Stimulated activated CD4-positive, alpha-beta T cell treated with anti-CD3 and anti-CD28 coated beads, Interleukin-15, amount 100 ng/mL, for 1 hour (primary cell): ENCODE measurements at places on chromosomes 11 and 22.

GRCh38 chr11:78085972-78086371 is 6.3 kb upstream of the NDUFC2 start:
- no peak for DNase-seq

DNA sequence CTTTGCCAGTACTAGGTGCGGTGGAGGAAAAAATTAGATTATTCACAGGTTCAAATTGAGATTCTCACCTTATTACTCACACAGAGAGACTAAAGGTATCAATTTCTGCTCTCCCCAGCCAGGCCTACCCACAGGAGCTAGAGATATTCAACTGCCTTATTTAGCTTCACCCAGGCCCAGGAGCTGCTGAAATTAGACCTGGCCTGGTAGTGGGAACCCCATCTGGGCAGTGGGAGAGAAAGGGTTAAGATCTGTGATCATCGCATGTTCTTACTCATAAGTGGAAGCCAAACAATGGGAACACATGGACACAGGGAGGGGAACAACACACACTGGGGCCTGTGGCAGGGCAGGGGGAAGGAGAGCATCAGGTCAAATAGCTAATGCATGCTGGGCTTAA is 20.9 kb upstream of the MICAL2 start:
- no peak for DNase-seq

DNA sequence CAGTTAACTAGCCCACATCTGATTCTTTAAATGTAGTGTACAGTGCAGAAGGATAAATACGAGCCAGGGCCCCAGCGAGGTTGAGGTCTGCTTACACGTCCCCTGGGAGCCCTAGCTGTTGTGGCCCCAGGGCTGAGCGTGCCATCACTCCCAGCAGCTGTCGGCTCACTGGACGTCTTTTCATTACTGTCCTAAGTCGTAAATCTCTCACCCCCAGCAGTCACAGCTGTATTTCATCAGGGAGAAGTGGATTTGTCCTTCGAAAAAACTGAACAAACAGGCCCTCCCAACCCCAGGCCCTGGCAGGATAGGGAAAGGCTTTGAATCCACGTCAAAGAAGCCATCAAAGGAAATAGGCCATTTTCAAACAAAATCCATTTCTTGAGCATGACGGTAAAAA is 110.4 kb upstream of the CSNK2A3 start:
- DNase-seq, result no peak

DNA sequence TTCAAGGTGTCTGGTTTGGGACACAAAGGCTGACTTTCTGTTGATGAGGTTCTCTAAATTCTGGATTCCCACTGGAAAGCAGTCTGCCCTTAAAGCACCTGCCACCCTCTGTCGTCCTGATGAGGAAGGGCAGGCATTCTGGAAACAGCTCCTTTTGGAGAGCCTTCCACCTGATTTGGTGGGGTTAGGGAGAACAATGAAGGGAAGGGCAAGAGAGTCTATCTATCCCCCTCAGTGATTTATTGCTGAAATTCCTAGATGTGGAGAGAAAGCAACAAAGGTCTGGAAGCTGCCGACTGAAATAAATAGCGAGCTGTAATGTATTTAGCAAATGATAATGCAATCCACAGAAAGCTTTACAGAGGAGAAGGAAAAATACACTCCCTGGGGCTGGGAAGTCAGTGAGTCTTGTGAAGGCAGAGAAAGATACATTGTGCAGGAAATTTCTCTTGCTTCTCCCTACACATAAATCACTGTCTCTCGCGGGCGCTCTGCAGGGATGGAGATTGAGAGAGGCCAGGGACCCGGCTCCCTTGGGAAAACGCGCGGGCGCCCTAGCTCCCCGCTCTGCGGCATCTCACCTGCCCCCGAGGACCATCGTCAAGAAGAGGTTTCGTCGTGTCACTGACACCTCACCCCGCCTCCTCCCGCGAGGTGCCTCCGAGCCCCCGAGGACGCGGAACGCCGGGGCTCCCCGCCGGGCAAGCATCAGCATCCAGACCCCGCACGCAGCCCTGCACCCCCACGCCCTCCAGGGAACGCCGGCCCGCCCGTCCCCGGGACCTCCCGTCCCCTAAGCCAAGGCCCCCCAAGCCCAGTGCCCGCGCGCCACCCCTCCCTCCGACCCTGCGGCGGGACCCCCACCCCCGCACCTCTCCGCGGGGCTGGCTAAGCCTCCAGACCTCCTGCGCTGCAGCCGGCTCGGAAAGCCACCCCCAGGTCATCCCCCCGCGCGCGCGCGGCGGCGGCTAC is 673 bp downstream of the CDON start:
- DNase-seq, result peak; percentile 9

DNA sequence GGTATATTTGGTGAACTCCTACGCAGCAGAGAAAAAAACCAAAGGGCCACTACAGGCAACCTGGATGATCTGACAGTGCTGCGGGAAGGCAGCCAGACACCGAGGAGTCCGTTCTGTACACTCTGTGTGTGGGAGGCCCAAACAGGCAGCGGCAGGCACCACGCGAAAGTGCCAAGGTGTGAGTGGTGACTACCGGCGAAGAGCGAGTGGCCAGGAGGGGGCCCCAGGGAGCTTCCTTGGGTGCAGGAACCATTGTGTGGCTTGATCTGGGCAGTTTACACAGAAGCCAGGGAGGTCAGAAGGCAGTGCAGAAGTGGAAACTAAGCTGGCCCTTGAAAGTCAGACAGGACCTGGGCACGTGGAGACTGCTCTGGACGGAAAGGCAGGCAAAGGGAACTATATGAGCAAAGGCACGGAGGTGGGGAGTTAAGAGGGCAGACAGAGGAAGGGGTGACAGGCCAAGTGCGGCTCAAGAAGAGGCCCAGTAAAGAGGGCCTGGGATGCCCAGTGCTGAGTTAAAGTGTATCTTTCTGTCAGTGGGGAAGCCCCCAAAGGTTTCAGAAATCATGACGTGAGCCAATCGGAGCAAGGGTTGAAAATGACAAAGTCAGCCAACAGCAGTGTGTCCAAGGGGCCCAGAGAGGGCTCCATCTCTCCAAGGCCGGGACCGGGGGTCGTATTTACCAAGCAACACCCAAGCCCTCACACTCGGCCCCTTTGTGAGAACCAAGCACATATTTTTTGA is 10.6 kb downstream of the TMEM184B start:
- DNase-seq, result peak; percentile 17

DNA sequence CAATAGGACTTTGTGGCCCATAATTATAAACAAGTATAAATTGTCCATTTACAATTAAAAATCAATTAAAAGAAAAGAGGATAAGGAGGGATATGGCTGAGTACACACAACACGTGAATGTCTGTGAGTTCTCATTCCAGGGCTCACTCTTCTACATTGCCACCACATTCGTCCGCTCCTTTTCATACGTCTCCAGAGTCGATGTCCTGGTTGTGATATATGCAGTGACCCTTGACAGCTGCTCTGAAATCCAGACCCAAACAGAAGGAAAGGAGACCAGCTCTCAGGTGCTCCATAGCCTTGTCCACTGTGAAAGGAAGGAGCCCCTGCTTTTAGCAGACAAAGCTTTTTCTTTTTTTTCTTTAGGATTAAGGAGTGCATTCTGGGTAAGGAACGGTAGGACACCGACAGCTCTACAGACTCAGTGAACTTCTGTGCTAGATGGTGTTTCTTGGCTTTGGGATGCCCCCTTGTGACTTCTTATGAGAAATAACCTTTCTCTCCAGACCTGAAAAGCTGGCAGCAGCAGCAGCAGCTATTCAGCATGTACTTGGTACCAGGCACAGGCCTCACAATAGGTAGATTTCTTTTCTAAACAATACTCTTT is 19.7 kb upstream of the DNAJB13 start:
- no peak for DNase-seq

- DNase-seq, result peak; percentile 28
Observed at GRCh38 chr11:126310200-126310991, 6.5 kb downstream of the DCPS start.

DNA sequence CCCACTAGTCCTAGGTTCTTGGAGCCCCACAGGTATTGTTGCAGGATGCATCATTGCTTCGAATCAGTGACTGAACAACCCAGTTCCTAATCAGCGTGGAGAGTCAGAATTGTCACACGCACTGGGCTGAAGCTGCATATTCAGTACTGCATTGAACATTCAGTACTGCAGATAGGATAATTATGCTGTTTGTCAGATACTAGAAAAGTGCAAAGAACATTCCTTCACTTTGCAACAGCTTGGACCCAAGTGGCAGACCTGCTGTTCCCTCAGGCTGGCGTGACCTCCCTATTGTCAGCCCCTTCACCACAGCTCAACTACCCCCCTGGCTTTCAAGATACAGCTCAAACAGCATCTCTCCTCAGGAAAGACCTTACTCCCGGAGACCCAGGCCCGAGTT is 27.6 kb downstream of the NF2 start:
- DNase-seq, result no peak

- DNase-seq, result no peak
Observed at GRCh38 chr22:21718499-21718898, 17.1 kb downstream of the YPEL1 start.

DNA sequence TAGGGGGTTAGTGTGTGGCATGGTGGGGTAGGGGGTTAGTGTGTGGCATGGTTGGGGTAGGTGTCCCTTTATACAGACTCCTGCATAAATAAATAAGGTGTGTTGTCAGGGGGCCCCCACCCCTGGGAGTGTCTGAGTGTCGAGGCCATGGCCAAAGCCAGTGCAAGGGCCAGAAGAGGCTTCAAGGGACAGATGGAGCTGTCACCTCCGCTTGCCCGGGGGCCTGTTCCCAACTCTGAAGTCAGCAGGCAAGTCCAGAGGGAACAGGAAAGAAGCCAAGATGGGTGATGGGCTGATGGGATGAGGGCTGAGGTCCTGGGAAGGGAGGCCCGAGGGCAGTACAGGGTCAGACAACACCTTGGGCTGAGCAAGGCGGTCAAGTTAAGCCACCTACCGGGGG is 997.8 kb downstream of the BRD1 start:
- DNase-seq, result no peak

DNA sequence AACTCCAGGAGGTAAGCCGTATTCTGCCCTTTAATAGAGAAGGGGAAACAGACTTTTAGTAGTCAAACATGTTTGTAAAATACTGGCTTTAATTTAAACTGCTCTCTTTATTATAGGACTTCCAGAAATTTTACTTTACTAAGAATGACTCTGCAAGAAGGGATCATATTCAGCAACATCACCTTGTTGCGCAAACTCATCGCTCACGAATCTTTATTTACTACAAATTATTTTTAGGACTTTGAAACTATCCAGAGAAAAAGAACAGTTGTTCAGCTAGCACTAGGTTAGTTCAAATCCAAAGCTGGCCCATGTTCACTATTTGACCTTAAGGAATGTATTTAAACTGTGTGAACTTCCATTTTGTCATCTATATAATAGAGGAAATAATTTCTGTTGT is 498.3 kb upstream of the TENM4 start:
- DNase-seq, result no peak

DNA sequence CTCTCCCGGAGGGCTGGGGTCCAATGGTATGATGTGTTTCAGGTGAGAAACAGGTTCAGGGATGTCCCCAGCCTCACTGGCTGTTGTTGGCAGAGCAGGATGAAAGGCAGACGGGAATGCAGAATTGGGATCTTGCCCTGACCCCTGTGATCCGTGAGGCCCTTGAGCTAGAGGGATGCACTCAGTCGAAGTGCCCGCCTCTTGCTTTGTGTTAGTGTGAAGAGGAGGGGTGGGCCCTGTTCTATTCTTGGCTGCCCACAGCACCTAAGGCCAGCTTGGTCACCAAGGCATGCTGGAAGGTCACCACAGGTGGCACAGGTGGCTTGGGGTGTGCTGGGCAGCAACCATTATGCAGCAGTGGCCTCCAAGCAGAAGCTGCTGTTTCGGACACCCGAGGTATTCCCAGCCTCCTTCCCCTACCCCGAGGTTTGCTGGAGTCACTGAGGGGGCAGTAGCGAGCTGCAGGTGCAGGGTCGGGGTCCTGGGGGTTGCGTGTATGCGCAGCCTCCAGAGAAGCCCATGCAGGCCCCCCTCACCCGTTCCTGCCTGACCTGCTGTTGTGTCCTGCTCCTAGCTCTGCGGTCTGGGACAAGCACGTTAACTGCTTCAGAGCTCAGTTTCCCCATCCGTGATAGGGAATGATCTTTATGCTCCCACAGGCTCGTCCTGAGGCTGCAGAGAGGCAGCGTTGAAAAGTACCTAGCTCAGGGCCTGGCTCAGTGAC is 13.0 kb downstream of the LRP5 start:
- no peak for DNase-seq

GRCh38 chr11:22778642-22779041 is 51.0 kb downstream of the SVIP start:
- DNase-seq, result no peak

- no peak for DNase-seq
Observed at GRCh38 chr22:28734393-28734792, 7.2 kb downstream of the CHEK2 start.

- no peak for DNase-seq
Observed at GRCh38 chr11:95508219-95508890, 277.4 kb upstream of the SESN3 start.

- DNase-seq, result no peak
Observed at GRCh38 chr11:13205486-13205885, 72.1 kb upstream of the BMAL1 start.

GRCh38 chr11:116171271-116172140 is 601.3 kb downstream of the BUD13 start:
- DNase-seq, result no peak

DNA sequence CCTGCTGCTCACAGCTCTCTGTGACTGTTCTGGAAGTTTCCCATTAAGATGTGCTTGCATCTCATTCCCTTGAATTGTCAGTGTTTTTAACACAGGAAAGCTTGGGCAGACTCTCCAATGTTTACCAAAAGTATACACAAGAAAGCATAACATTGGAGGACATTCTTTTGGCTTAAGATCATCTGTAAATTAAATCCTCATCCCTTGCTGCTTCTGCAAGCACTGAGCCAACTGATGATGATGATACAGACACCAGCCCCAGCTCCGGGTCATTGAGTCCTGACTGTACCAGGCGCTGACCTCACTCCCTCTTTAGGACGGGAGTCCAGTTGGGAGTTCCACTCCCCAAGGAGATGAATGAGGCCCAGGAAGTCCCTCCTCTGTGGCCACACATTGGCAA is 23.8 kb downstream of the CD82 start:
- no peak for DNase-seq

DNA sequence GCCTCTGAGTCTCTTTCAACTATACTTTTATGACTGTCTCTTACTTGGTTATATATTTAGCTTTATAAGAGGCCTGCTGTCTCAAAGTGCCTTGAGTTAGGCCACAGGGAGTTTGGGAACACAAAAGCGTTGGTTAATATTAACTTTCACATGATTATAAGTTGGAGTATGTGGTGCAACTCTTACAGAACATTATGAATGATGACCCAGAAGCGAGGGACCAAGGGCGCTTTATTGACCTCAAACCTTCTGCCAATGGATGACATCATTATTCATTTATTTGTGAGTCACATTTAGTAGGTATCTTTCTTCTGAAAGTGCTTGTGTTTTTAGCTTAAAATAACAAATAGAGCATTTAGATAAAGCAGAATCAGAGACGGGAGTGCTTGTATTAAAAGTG is 298.0 kb upstream of the ZC3H12C start:
- no peak for DNase-seq

DNA sequence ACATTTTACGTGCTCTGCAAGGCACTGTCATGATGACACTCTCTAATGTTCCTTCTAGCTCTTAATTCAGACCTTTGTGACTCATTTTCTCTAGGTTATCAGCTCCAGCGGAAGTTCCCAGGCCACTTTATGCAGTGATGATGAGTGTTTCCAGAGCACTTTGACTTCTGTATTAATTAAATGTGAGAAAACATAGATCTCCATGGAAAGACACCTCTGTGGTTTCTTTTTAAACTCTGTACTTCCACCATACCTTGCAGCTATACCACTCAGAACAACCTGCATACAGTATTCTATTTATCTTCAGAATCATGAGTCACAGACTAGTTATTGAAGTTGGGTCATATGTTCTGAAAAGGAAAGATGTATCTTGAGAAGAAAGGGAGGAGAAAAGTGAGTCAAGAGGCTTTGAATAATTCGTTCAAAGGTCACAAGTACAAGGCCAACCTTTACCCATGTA is 175.6 kb upstream of the TENM4 start:
- no peak for DNase-seq
